ENCODE measurements at places on chromosomes 6 and 20. TPM values are rescaled to one million over a fixed set of nuclear protein-coding genes. Genes with fewer than 3 reads are reported as not detected.

GRCh38 chr6:42451333-42452170 is at the start of gene TRERF1:
Gene TRERF1 (minus strand): TSS chr6:42451926. CDS start chr6:42269590, 182,336 bp downstream.
- H3K36me3 ChIP-seq = peaks cover 9% of the 10 kb centered on the region
- H3K27ac ChIP-seq = peak within 1 kb of the TSS; percentile 87
- DNase-seq = peak; percentile 49
- peak within 1 kb of the TSS; percentile 94 for H3K4me3 ChIP-seq

DNA sequence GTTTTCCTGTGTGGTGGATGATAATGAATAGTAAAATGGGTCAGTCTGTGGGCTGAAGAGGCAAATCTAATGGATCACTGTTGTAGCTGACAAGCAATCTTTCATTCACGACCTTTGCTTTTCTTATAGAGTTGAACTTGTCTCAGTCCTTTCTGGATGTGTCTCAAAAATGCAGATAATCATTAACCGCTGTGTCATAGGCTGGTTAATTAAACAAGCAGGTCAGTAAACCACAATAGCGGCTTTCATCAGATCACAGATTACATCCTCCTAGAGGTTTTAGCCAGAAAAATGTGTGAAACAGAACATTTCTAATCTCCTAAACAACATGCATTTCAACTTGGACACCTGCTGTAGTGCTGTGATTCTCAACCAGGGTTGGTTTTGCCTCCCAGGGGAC is 2.5 kb upstream of the METTL24 start:
- H3K36me3 ChIP-seq = no peaks in the 10 kb centered on the region
- H3K27ac ChIP-seq = no peak overlapping the region
- H3K4me1 ChIP-seq = peaks cover 25% of the 10 kb centered on the region
- H3K4me3 ChIP-seq = no peak overlapping the region
- no peak for DNase-seq

- H3K4me3 ChIP-seq = no peak overlapping the region
- H3K27me3 ChIP-seq = no peaks in the 10 kb centered on the region
- no peak for DNase-seq
- H3K36me3 ChIP-seq = no peaks in the 10 kb centered on the region
- no peak overlapping the region for H3K27ac ChIP-seq
- no peaks in the 10 kb centered on the region for H3K4me1 ChIP-seq
Observed at GRCh38 chr6:135759831-135760230, 91.7 kb upstream of the PDE7B start.

PCK1 gene
- not detected for total RNA-seq

- no peak overlapping the region for H3K27ac ChIP-seq
- H3K36me3 ChIP-seq = no peaks in the 10 kb centered on the region
- DNase-seq = no peak
- no peak overlapping the region for H3K4me3 ChIP-seq
- no peaks in the 10 kb centered on the region for H3K27me3 ChIP-seq
Observed at GRCh38 chr6:67759001-67759400, 876.1 kb upstream of the ADGRB3 start.

DNA sequence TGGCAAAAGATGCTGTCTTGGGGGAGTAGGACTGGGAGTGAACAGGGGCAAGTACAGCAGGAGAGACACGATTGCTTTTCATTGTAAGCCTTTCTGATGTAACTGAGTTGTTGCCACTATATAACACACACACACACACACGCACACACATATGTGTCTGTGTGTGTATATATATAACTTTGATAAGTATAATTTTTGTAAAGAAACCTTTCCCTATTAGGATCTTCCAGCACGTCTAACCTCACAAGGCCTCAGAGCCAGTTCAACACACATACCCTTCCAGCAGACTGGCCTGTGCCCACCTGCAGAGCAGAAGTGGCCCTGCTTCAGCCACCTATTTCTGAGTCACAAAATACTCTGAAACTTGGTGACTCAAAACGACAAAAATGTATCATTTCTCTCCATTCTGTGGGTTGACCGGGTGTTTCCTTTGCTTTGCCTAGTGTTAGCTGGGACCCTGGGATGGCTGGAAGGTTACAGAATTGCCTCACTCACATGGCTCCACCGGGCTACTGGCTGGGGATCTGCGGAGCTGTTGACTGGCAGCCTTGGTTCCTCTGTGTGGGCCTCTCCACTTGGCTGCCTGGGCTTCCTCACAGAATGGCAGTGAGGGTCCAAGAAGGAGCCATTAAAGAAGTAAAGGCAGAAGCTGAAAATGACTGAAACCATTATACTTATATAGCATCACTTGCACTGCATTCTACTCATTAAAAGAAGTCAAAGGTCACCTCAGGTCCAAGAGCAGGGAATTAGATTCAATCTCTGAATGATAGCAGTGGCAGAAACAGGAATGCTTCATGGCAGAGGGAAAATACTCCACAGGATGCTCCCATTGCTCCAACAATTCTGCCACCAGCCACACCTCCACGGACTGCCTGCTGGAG is 126.4 kb downstream of the BANF2 start:
- no peaks in the 10 kb centered on the region for H3K27me3 ChIP-seq
- DNase-seq = peak; percentile 31
- H3K36me3 ChIP-seq = no peaks in the 10 kb centered on the region
- peaks cover 6% of the 10 kb centered on the region for H3K4me1 ChIP-seq
- no peak overlapping the region for H3K4me3 ChIP-seq

DNA sequence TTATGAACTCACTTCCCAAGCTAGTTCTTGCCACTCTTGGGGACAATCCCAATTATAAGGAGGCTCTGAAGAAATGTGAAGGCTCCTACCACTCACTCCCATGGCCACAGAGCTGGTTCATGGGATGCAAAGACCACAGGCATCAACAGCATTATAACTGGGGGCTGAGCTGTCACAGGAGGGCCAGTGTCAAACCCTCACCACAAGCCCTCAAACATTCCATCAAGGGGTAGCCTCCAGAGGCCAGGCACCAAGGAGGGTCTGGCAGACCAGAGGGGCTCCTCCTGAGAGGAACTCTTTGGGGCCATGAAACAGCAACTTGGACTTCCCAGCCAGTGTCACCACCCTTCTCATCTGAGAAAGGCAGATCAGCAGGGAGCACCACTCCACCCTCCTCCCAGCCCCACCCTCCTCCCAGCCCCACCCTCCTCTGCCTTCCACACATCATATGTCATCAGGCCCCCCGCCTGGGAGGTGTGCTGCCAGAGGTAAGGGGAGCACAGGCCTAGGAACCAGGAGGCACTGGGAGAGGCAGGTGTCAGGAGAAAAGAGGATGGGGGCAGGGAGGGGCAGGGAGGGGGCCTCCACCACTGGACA is 1.2 kb upstream of the TSPO2 start:
- no peak for DNase-seq
- no peaks in the 10 kb centered on the region for H3K27me3 ChIP-seq
- peaks cover 5% of the 10 kb centered on the region for H3K4me1 ChIP-seq
- H3K36me3 ChIP-seq = no peaks in the 10 kb centered on the region
- no peak overlapping the region for H3K4me3 ChIP-seq
- no peak overlapping the region for H3K27ac ChIP-seq

GRCh38 chr6:43733471-43734293 is 36.3 kb upstream of the VEGFA start:
- no peaks in the 10 kb centered on the region for H3K27me3 ChIP-seq
- peaks cover 17% of the 10 kb centered on the region for H3K4me1 ChIP-seq
- peak overlapping the region; percentile 83 for H3K27ac ChIP-seq
- DNase-seq = peak; percentile 36
- no peak overlapping the region for H3K4me3 ChIP-seq

IMPG1 gene
- total RNA-seq = not detected

DNA sequence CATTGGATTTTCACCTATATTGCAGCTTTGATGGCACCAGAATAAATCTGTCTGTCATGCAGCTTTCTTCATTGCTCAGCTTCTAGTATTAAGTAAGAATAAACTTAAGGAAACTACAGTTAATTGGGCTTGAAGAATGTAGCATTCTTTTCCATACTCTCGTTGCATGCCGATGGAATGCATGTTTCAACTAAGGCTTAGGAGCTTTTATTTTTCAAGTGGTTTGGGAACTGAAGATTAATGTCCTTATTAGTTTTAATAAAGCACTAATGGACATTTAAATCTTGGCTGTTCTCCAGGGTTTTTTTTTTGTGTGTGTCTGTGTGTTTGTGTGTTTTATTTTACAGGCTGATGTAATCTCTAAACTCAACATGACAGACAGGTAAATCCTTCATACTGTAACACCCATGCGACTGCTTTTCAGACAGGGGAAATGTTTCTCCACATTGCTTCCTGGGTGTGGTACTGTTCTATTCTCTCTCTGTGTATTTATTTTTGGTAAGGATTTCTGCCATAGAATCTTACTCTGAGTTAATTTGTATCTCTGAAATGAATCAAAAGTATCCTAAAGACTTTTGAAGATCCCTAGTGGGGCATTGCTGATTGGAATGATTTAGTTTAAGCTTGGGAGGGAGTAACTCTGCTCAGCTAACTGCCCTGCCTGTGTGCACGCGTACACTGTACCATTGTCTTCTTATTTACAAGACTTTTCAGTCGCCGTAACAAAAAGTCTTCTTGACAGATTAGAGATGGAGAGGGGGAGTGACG is 38.0 kb downstream of the SLC9A8 start:
- no peak for DNase-seq
- no peaks in the 10 kb centered on the region for H3K27me3 ChIP-seq
- H3K36me3 ChIP-seq = peaks cover 10% of the 10 kb centered on the region
- H3K4me3 ChIP-seq = no peak overlapping the region

DNA sequence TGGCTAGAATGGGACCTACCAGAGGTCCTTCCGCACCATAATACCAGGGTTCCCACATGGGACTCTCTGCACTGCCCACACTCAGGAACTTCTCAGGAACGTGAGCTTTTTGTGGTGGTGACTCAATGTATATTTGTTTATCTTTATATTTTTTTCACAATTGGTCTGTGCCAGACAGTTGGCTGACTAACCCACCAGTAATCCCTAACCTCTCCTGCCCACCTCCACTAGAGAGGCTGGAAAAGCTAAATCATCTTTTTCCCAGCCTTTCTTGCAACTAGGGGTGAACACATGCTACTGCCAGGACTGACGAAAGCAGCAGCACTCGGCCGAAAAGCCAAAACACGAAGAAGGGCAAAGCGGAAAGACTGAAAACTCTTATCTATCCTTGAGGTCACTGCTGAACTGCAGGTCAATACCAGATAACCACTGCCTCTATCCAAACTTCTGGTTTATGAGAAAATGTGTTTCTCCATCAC is 112.9 kb downstream of the TRERF1 start:
- peaks cover 44% of the 10 kb centered on the region for H3K4me1 ChIP-seq
- H3K27me3 ChIP-seq = no peaks in the 10 kb centered on the region
- no peak overlapping the region for H3K4me3 ChIP-seq
- H3K36me3 ChIP-seq = peaks cover 13% of the 10 kb centered on the region
- no peak overlapping the region for H3K27ac ChIP-seq
